DMS53 (cell line): ENCODE measurements at places on chromosomes 7 and 10.

DNA sequence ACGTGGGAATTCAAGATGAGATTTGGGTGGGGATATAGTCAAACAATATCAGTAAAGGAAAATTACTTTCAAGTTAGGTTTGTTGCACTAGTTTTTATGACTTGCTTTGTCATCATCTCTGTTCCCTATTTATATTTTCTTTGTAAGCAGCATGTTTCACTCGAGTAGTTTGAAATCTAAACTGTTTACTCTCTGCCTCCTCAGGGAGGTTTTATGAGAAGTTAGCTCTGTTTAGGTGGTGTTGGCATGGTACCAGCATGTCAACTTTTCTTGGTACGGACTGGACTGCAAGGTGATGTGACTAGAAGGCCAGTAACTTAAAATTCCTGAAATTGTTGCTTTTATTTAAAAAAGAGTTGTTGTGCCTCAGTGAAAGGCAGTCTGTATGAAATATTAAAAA lies 59.2 kb upstream of the MTPN start:
- peak; percentile 17 for DNase-seq

DNA sequence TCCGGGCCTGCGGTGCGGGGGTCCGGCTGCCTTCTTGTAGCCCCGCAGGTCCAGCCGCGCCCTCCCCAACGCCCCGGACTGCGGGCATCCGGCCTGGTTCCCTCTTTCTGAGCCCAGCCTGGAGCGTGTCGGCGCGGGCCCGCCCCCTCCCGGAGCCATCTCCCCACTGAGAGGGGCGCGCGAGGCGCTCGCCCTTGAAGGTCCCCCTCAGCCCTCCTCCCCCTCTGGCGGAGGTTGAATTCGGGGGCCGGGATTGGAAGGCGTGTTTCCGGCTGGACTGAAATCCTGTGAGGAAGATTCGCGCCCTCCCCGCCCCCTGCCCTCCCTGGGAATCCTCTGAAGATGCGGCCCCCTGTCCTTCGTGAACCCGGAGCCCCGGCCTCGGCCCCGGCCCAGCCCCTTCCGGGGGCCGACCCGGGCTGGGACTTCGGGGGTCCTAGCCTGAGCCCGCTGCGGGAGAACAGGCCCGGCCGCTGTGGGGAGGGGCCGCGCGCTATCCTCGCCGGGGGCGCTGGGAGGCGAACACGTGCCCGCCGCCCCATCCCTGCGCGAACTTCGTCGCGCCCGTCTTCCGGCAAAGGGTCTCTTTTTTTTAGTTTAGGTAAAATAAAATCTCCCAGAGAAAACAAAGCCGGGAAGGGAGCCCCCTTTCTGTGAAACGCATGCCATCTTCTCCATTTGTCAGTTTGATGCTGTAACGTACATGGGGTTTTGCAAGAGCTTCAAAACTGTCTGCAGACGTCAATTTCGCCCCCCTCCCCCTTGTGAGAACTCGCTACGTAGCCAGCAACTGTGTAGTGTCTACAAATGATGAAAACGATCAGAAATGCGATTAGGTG lies 636 bp downstream of the PDCD4 start:
- DNase-seq: peak; percentile 74

DNA sequence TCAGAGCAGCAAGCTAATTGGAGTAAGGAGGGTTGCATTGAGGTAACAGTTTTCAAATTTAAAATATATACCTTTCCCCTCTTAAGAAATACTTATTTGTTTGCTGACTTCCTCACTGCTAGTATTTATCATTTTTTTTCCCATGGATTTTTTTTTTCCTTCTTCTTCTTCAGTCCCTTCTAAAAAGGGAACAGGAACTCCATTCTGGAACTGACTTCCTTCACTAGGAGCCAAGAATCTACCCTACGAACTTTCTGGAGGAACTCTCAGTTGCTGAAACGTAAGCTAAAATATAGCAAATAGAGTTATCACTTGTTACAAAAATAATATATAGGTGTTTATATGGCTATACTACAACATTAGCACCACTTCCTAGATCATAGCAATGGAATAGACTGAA lies 95.4 kb downstream of the HGF start:
- no peak for DNase-seq

- peak; percentile 70 for DNase-seq
Observed at GRCh38 chr7:123070702-123071286, 75.3 kb upstream of the TAS2R16 start.

DNA sequence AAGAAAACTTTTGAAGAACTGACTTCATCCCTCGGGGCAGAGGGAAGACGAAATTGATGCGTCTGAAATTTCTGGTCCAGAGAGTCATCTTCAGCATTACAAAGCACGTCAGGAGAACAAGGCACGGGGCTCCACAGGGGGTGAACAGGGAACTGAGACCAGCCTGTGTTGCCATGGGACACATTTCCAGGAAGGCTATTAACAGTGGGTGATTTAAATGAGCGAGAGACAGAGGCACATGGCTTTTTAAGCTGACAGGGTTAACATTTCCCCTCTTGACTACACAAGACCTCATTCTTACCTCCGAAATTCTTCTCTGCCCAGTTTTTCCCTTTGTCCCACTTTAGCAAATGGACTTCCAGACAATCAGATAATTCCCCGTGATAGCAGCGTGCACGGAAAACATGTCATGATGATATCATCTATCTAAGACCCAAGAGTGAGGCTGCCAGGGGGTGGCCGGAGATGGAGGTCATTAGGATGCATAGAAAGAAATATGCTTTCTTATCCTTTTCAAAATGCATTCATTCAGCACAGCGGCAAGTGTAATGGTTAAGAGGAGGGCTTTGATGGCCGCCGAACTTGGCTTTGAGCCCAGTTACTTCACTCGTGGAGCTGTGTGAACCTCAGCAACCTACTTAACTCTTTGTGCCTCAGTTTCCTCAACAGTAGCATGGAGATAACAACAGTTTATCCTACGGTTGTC lies 248.0 kb downstream of the PRPF18 start:
- DNase-seq: no peak

DNA sequence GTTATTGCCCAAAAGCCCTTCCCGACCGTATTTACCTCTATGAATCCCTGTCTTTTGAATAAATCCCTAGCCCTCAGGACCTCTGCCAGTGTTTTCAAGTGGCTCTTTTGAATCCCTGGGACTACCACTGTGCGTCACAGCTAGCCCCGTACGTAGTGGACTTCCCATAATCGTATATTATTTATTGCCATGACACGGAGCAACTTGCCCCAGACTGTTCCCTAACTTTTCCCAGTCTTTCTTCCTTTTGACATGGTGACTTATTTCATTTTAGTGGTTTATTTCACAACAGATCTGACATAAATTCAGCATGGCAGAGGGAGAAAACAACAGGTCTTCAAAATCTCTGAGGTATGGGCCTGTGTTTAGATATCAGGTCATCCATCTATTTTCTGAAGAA lies 318.6 kb upstream of the KLF6 start:
- DNase-seq: no peak

DNA sequence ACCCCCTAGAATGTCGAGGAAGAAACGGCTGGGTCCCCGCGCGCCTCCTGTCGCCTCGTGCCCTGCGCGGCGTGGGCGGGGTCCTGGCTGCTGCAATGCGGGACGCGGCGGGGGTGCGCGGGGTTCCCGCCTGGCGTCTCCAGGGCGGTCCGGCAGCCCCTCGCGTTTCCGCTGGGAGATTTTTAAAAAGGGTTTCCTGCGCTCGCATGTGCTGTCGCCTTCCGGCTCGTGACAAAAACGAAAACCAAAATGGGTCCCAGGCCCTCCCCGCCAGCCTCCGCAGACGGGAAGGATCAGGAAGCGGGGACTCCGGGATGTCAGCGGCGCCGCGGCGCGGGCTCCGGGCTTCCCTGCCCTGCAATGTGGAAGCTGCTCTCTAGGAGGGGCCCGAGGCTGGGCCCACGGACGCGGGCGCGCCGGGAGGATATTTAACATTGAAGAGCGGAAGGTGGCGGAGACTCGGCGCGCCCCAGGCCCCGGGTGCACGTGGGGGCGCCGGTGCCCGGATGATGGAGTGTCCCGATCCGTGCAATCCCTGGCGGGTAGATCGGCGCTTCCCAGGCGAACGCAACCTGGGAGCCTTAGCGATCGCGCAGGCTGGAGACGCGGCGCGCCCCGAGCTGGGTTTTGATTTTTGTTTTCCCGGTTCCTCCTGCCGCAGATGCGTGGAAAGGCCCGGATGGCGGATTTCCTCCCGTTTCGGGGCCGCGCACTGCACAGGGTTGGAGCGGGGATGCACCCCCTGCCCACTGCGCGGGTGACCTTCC lies 1.0 kb downstream of the PFKP start:
- peak; percentile 79 for DNase-seq

DNA sequence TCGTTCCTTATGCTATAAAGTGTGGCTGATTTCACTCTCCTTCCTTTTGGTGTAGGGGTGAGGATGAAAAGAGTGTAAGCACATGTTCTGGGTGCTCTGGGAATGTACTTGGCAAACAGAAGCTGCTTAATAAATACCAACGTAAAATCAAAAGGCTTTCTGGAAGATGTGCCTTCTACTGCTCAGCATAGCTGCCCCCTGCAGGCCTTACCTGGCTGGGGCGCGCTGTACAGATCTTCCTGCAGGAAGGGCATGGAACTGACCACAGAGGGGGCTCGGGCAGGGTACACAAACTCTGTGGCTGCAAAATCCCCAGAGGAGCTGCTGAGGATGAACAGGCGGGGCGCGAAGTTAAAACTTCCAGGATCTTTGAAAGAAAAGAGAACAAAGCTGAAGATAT lies 169.4 kb downstream of the SVIL start:
- DNase-seq: no peak

- DNase-seq: peak; percentile 43
Observed at GRCh38 chr10:102994531-102995295, 76.6 kb downstream of the CNNM2 start.

- peak; percentile 78 for DNase-seq
Observed at GRCh38 chr7:37732253-37732652, 48.7 kb downstream of the GPR141 start.

GRCh38 chr10:22712956-22713852 lies 1.2 kb downstream of the PIP4K2A start:
- peak; percentile 77 for DNase-seq

DNA sequence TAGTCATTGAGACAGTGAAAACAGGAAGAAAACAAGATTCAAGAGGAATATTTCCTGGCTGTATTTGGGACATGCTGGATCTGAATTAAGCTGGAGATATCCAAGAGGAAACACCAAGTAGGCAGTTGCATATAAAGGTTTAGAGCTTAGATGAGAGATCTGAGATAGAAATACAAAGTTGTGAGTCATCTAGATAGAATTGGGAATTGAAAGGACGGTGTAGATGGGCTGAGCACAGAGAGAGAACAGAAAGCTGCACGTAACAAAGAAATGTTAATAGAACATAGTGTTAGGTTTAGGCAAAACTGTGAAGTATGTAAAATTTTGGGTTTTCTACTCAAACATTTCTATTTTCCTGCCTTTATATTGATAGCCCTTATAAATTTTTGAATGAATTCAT lies 218.5 kb upstream of the TMEM196 start:
- DNase-seq: no peak

- DNase-seq: peak; percentile 64
Observed at GRCh38 chr7:98175260-98175940, 35.8 kb upstream of the BHLHA15 start.

GRCh38 chr10:43912469-43912868 lies 263.8 kb upstream of the ZNF32 start:
- no peak for DNase-seq

- DNase-seq: peak; percentile 47
Observed at GRCh38 chr10:71396711-71397295, at the start of gene CDH23. Gene CDH23, plus strand, starts transcription at chr10:71396920. Its CDS starts 42,912 bp downstream, at chr10:71439832.
